Activated T-cell treated with anti-CD3 and anti-CD28 coated beads, Interleukin-2, amount 50 U/mL, for 24 hours (primary cell): ENCODE measurements at places on chromosomes 5 and 9.
A peak's percentile ranks its signal among the peaks of the same experiment; 100 is the strongest.

DNA sequence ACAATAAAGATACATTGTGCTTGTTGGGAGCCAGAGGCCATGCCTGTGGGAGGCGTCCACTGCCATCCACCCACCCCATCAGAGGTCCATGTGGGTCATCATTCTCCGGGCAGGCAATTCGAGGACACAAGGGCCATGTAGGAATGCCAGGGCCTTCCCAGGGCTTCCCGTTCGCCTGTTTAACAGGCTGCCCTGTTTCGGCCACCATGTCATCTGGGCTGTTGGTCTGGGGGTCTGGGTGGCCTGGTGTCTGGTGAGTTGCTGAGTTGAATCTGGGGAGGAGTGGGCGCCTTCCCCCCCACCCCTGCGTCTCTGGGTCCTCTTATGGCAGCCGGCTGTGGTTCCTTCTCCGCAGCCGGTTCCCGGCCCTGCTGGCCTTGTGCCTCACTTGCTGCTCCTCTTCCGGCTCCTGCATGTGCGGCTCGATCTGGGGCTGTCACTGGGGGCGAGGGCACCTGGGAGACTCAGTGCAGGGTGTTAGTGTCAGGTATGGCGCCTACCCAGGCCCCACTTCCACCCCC lies 117.4 kb downstream of the WNK2 start:
- H3K36me3 ChIP-seq: no peaks in the 10 kb centered on the region
- peak; percentile 14 for DNase-seq
- H3K4me1 ChIP-seq: peaks cover 2% of the 10 kb centered on the region

- H3K27me3 ChIP-seq: peaks cover 24% of the 10 kb centered on the region
- H3K4me1 ChIP-seq: peaks cover 2% of the 10 kb centered on the region
- no peak overlapping the region for H3K4me3 ChIP-seq
- no peak for DNase-seq
- no peak overlapping the region for H3K27ac ChIP-seq
These were observed 228.1 kb upstream of the NR4A3 start for GRCh38 chr9:99593610-99594009.

GRCh38 chr9:105299190-105299854 lies 54.9 kb downstream of the SLC44A1 start:
- H3K4me1 ChIP-seq: peaks cover 22% of the 10 kb centered on the region
- no peak overlapping the region for H3K4me3 ChIP-seq
- no peak overlapping the region for H3K27ac ChIP-seq
- H3K27me3 ChIP-seq: no peaks in the 10 kb centered on the region
- DNase-seq: no peak

DNA sequence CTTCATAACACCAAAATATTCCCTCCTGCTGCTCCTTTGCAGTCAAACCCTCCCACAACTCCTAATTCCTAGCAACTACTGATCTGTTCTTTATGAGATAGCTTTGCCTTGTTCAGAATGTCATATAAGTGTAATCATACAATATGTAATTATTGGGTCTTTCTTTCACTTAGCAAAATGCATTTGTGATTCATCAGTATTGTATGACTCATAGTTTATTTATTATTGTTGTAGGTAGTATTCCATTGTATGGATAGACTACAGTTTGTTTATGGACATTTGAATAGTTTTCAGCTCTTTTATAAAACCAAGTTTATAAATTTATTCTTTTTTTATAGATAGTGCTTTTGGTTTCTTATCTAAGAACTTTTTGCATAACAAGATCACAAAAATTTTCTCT lies 468.2 kb upstream of the KIF2A start:
- no peak overlapping the region for H3K4me3 ChIP-seq
- H3K27ac ChIP-seq: no peak overlapping the region
- H3K36me3 ChIP-seq: no peaks in the 10 kb centered on the region
- H3K4me1 ChIP-seq: no peaks in the 10 kb centered on the region

DNA sequence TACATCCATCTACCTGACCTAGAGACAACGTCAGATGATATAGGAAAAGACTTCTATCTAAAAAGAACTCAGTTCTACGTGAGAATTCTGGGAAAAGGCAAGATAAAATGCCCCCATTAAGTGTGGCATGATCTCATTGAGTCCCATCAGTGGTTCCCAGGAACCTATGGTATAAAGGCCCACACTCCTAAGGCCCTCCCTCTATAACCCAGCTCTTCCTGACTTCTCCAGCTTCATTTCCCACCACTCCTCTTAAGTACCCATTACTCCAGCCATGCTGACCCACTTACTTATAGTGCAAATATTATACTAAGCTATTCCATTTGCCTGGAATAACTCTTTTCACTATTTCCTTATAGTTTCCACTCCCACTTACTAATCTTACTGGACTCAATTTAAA lies 95.4 kb upstream of the NR5A1 start:
- H3K27me3 ChIP-seq: peaks cover 20% of the 10 kb centered on the region
- DNase-seq: no peak
- H3K36me3 ChIP-seq: no peaks in the 10 kb centered on the region

DNA sequence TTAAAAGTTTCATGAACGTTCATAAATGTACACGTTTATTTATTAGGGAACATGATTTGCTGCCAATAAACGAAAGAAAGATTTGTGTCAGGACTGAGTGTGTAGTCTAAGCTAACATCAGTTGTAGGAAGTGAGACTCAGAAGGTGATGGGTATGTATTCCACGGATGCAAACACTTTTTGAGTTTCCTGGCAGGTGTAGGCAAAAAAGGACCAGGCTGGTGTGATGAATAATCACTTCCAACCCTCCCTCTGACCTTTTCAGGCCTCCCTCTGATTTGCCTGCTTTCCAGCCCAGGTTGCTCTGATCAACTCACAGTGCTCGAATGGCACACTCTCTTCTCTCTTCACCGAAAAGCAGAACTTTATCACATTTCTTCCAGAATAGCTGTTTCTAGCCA lies 51.8 kb downstream of the BASP1 start:
- no peak overlapping the region for H3K27ac ChIP-seq
- H3K36me3 ChIP-seq: no peaks in the 10 kb centered on the region
- no peak for DNase-seq

DNA sequence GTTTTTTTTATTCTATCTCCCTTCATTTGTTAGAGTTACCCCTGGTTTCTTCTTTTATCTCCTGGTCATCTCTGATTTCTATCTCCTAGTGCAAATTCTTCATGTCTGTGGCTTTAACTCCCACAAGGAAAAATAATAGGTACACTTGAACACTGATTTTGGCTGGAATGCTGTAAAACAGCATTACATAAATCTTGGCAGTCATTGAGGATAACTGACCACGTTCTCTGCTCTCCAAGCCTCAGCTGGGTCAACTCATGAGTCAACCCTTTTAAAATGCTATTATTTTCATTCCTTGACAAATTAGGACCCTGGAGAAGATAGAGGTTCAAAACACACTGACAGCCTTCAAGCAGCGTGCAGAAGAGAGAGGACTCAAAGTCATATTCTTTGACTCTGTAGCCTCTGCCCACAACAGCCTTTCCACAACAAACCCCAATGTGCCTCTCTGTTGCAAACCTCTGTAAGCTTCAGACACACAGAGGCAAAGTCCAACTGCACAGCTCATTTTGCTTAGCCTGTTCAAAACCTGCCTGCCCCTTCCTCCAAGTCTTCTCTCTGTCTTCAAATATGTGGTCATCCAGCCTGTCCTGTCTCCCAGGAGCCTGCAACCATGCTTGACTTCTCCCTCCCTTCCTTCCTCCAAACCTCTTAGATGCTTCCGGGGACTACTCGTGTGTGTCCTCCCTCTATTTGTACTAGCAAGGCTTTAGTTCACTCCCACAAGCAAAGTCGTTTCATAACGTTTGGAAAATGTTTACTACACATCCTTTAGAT lies 398.4 kb downstream of the MED10 start:
- H3K27me3 ChIP-seq: no peaks in the 10 kb centered on the region
- no peaks in the 10 kb centered on the region for H3K4me1 ChIP-seq
- no peaks in the 10 kb centered on the region for H3K36me3 ChIP-seq
- H3K4me3 ChIP-seq: no peak overlapping the region
- H3K27ac ChIP-seq: no peak overlapping the region
- DNase-seq: no peak

GRCh38 chr5:177537389-177538361 lies 16.7 kb downstream of the FAM193B start:
- H3K27ac ChIP-seq: peak overlapping the region; percentile 24
- peaks cover 4% of the 10 kb centered on the region for H3K4me1 ChIP-seq
- H3K4me3 ChIP-seq: no peak overlapping the region
- DNase-seq: no peak

DNA sequence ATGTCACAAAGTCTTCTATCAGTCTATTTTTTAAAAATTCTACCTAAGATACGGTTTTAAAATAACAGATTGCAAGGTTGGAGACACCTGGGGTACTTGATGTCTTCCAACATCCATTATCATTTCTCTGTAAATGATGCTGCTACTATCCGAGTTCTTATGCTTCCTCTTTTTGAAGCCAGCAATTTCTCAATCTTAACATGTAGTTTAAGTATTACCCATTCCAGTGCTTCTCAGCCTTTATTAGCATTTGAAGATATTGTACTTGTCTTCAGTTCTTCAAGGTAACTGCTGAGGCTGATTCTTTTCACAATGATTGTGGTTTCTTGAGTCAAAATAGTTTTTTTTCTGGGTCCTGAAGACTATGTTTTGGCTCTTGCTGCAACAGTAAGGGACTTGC lies 96.4 kb upstream of the SELENOP start:
- peaks cover 18% of the 10 kb centered on the region for H3K4me1 ChIP-seq
- peak overlapping the region; percentile 90 for H3K27ac ChIP-seq
- H3K4me3 ChIP-seq: peak overlapping the region; percentile 85
- peaks cover 8% of the 10 kb centered on the region for H3K27me3 ChIP-seq

- H3K27me3 ChIP-seq: peaks cover 50% of the 10 kb centered on the region
- H3K4me1 ChIP-seq: peaks cover 9% of the 10 kb centered on the region
- H3K4me3 ChIP-seq: no peak overlapping the region
- DNase-seq: no peak
- H3K27ac ChIP-seq: no peak overlapping the region
These were observed 572 bp downstream of the SCGB3A1 start for GRCh38 chr5:180590543-180591310.

DNA sequence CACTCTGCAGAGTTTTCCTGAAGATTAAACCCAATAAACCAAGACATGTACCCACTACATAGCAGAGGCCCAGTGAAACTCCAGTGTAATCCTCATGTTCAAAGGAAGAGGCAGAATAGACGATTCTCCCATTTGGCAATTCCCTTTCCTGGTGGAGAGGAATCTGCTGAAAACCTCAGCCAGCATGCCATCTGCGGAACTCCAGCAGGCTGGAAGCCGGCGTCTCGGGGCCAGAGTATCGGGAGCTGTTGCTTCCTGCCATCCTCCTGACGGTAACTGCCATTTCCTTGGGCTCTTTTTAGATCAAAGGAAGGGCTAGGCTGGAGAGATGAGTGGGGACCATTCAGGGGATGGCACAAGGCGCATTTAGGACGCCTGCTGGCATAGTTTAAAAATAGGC lies 20.5 kb downstream of the NEURL1B start:
- peaks cover 4% of the 10 kb centered on the region for H3K27me3 ChIP-seq
- H3K27ac ChIP-seq: no peak overlapping the region
- DNase-seq: no peak
- no peaks in the 10 kb centered on the region for H3K4me1 ChIP-seq
- H3K36me3 ChIP-seq: no peaks in the 10 kb centered on the region
- no peak overlapping the region for H3K4me3 ChIP-seq

- no peaks in the 10 kb centered on the region for H3K27me3 ChIP-seq
- no peaks in the 10 kb centered on the region for H3K4me1 ChIP-seq
- no peaks in the 10 kb centered on the region for H3K36me3 ChIP-seq
- DNase-seq: no peak
These were observed 220.1 kb downstream of the FAM114A2 start for GRCh38 chr5:153818626-153819025.

- H3K4me3 ChIP-seq: no peak overlapping the region
- H3K27ac ChIP-seq: no peak overlapping the region
- H3K36me3 ChIP-seq: no peaks in the 10 kb centered on the region
- no peak for DNase-seq
These were observed 471.3 kb downstream of the TMEM232 start for GRCh38 chr5:110255194-110255593.
